ENCODE measurements at places on chromosomes 6 and 20. TPM values are rescaled to one million over a fixed set of nuclear protein-coding genes. Genes with fewer than 3 reads are reported as not detected.

DNA sequence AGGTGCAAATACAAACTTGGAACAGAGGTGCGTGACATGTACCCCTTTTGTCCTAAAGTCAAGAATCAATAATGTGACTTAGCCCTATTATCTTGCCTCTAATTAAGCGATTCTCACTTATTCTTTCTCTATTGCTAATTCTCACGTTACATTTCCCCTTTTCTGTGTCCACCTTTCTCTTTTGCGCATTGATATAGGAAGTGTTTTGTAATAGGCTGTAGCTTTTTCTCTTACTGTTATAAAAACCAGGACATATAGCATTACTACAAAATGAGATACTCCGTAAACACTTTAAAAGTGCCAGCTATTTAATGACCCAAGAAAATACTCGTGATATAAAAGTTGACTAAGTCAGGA, 669 bp upstream of the TMEM30A start:
- DNase-seq, result no peak

DNA sequence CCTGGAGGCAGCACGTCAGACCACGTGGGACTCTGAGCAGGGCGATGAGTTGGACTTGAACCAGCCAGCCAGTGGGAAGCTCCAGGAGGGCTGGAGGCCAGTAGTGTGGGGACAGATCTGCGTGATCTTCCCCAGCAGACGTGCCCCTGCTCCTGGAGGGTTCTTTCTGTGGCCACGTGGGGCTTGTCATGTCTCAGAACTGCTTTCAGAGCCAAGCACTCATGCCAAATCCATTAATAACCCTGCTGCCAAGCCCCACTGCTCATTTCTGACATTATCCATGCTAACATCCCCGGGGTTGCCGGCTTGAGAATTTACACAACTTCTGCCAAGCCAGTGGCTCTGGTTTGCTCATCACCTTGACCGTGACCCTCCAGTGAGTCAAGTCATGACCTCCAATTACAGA, 38.3 kb downstream of the SIRPA start:
- no peak for DNase-seq

DNA sequence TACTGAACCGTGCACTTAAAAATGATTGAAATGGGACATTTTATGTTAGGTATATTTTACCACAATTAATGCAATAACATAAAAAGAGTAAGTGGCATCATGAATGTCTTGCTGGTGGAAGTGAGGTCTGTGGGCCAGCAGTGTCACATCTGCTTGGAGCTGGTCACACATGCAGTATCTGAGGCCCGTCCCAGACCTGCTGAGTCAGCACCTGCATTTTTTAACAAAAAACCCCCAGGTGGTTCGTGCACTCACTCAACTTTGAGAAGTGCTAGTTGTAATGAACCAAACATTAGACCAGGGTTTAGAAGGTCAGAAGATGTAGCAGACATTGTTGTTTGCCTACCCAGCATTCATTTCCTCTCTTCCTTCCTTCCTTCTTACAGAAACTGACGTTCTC, 21.0 kb downstream of the BANF2 start:
- no peak for DNase-seq

- no peak for DNase-seq
Measured at GRCh38 chr6:139939189-139939979, 564.9 kb upstream of the CITED2 start.

DNA sequence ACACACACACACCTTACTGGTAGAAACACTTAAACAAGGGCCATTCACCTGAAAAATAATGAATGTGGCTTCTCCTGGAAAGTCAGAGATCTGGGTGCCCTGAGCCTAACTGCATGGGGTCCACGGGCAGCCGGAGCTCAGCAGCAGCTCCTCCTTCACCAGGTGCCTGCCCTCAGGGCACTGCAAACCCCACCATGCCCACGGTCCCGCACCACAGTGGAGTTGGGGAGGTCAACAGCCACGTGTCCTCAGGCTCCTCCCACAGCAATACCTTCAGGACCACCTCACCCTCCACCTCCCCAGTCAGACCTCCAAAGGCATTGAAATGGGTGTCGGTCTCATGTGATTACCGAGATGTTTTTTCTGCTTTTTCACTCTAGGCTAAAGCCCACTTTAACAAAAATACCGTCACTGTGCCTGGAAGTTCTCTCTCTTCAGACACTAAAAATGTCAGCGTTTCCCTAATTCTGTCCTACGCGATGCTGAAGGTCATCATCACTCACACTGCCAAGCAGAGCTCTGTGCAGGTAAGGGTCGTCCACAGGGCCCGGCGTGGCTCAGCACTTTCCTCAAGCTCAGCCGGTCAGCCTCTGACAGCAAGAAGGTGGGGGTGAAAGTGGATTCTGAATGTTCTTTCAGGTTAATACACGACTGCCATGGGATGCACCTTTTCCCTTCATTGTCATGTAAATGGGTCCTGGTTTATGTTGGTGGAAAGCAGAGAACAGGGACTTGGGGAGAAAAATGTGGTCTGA, 48.9 kb downstream of the CDK5RAP1 start:
- DNase-seq, result no peak

GRCh38 chr20:34271956-34272355, 30.7 kb downstream of the ASIP start:
- no peak for DNase-seq

GRCh38 chr6:113560908-113561307, 296.2 kb upstream of the MARCKS start:
- DNase-seq, result no peak

DNA sequence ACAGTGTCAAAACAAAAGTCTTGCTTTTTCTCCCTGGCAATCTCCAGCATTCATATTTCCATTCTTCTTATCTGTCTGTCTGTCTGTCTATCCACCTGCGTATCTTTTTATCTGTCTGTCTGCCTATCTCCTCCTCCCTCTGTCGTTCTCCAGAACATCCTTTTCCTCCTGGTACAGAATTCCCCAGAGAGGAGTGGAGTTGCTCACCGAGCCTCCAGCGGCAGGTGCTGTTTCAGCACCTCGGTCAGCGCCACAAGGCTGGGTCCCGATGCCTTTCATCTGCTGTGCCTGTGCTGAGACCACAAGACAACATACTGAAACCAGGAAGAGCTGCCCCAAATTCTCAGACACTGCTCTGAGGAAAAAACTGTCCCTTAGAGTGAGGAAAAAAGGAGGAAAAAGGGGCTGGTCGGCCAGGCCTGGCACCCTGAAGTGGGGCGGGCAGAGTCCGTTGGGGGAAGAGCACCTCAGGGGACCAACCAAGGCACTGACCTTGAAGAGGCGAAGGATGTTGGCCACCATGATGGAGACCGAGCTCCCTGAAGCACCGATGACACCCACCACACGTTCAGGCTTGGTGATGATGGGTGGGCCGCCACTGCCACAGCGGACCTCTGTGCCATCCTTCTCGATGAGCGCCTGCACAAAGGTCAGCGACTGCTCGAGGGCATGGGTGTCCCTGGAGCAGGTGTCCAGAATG, 13.3 kb downstream of the GRM4 start:
- DNase-seq, result no peak

GRCh38 chr6:151564654-151565053, 70.8 kb downstream of the CCDC170 start:
- DNase-seq, result no peak

DNA sequence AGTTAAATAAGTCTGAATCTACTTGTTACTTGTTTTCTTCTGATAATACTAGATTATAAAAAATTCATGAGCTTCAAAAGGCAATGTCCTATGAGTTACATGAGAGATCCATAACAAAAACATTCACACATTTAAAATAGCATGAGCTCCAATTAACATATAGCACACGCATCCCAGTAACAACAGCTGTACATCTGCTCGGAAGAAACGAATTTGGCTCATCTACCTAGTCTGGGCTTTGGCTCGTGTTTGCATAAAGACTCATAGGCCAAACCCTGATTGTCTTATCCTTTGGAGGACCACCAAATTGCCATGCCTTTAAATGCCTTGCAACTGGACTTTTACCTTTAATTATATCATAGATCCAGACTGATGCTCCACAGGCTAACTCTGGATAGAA, 259.7 kb upstream of the CHD6 start:
- no peak for DNase-seq

DNA sequence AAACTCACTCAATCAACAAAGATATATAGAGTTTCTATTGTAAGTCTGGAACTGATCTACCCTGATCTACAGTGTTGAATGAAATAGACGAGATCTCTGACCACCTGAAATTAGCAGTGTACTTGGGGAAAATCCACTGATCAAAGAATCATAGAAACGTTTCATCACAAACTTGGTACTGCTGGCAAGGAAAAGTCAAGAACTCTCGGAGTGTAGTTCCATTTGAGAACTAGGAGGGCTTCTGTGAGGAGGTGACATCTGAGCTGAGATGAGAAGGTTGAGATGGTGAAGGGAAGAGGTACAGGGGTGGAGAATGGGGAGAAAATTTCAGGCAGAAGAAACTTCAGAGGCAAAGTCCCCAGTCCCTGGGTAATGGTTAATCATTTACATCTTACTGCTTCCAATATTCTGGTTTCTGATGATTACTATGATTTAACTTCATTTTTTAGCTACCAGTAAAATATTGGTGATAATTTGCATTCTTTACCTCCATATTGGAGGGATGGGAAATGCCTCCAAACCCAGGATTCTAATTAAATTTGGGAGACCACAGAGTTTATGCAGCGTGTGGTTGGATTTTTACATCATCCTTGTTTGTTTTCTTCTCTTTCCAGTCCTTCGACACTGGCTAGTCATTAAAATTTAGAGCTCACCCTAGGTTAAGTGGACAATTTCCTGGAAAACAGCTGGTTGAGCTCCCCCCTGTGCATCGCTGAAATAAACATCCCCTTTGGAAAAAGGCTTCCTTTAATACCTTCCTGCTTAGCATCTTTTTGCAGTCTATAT, 191.9 kb downstream of the BCAS1 start:
- DNase-seq, result no peak

GRCh38 chr20:2995796-2996195, 47.6 kb upstream of the GNRH2 start:
- no peak for DNase-seq

GRCh38 chr6:15595461-15596173, 67.2 kb downstream of the DTNBP1 start:
- no peak for DNase-seq

- DNase-seq, result no peak
Measured at GRCh38 chr6:118382126-118382525, 166.0 kb upstream of the PLN start.

GRCh38 chr20:22159276-22159675, 425.1 kb downstream of the FOXA2 start:
- no peak for DNase-seq

DNA sequence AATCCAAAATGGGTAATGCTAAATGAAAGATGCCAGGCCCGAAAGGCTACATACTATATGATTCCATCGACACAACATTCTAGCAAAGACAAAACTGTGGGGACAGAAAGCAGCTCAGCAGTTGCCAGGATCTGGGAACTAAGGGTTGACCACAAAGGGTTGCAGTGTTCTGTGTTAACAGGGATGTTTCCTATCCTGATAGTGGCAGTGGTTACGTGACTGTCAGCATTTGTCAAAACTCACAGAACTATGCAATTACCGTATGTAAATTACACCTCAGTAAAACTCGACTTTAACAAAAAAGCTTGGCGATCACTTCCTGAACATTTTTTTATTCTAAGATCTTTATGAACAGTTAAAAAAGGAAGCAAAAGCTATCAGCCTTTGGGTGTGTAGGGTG, 83.9 kb downstream of the BANF2 start:
- DNase-seq, result no peak

- no peak for DNase-seq
Measured at GRCh38 chr6:99091985-99092384, 144.2 kb upstream of the FBXL4 start.

DNA sequence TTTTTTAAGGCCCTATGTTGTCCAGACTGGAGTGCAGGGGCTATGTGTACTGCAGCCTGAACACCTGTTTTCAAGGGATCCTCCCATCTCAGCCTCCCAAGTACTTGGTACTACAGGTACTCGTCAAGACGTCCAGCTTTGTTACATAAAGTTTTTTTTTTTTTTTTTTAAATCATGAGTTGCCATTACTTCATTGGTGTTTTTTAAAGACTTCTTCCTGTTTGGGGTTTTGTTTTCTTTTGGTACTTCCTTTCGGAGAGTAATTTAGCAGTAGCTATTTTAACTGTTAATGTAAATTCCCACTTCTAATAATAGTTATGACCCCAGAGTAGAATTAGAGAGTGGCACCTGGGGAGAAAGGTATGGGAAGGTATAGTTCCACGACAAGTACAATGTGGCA, 10.5 kb downstream of the ZNFX1 start:
- DNase-seq, result no peak

GRCh38 chr6:39983193-39983592, 48.9 kb upstream of the MOCS1 start:
- DNase-seq, result no peak

- no peak for DNase-seq
Measured at GRCh38 chr20:3133155-3133554, 26.5 kb downstream of the FASTKD5 start.

- no peak for DNase-seq
Measured at GRCh38 chr6:146551545-146551944, 7.9 kb downstream of the RAB32 start.

DNA sequence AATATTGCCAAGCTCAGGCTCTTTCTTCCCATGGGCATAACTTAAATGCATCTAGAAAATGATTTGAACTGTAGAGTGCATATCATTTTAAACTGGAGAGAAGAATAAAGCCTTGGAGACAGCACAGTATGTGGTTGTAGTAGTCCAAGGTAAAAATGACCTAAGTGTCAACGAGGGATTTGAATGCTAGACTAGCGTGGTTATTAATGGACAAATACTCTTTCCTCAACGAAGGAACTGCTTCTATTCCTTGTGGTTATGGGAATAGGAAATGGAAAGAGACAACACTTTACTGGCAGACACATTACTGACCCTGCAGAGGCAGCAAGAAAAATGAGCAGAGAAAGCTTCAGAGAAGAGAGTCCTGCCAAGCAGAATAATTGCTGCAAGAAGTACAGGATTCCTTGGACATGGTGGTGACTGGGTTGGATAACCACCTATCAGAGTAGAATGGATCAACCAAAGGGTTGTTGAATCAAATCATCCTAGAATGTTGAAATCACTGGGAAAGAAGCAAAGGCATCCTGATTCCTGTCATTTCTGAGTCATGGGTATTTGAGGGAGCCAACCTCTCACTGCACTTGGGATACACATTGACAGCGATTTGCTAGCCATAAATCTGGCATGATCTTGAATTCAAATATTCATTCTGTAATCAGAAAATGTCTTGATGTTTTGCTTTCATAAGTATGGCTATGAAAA, 258.1 kb upstream of the EPHA7 start:
- DNase-seq, result no peak

Gene FOXC1
- 109 TPM for total RNA-seq

Gene CBLN4
- not detected for total RNA-seq

Gene DCBLD1
- total RNA-seq, result 6.4 TPM

Gene B4GALT5
- total RNA-seq, result 15.7 TPM

Gene PPP1R3G
- total RNA-seq, result 7.3 TPM

Gene FERMT1
- not detected for total RNA-seq

Gene NRN1
- total RNA-seq, result 5.0 TPM
